ENCODE measurements at places on chromosomes 11 and 22.

DNA sequence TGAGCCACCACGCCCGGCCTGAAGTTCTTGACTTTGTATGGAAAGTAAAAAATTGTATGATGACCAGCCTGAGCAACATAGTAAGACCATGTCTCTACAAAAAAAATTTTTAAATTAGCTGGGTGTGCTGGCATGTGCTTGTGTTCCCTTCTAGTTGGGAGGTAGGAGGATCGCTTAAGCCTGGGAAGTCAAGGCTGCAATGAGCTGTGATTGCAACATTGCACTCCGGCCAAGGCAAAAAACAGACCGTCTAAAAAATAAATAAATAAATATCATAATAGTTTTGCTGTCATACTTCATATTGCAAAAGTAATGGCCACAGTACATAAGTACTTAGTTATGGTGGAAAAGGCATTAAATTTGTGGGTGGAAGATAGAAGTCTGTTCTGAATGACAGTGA, 3.4 kb downstream of the AGBL2 start:
- no peak for DNase-seq

- DNase-seq = no peak
These were observed 13.2 kb downstream of the FZD4 start for GRCh38 chr11:86941871-86942599.

GRCh38 chr22:48089601-48090331, 1327.3 kb downstream of the TBC1D22A start:
- no peak for DNase-seq

- no peak for DNase-seq
These were observed 1059.3 kb downstream of the NTM start for GRCh38 chr11:132429685-132430084.

- no peak for DNase-seq
These were observed 1.6 kb upstream of the ANO1 start for GRCh38 chr11:70076461-70076931.
